ENCODE measurements at places on chromosomes 13 and 19.

- peak; percentile 13 for DNase-seq
Observed at GRCh38 chr19:35404879-35405622, 34.2 kb downstream of the GPR42 start.

DNA sequence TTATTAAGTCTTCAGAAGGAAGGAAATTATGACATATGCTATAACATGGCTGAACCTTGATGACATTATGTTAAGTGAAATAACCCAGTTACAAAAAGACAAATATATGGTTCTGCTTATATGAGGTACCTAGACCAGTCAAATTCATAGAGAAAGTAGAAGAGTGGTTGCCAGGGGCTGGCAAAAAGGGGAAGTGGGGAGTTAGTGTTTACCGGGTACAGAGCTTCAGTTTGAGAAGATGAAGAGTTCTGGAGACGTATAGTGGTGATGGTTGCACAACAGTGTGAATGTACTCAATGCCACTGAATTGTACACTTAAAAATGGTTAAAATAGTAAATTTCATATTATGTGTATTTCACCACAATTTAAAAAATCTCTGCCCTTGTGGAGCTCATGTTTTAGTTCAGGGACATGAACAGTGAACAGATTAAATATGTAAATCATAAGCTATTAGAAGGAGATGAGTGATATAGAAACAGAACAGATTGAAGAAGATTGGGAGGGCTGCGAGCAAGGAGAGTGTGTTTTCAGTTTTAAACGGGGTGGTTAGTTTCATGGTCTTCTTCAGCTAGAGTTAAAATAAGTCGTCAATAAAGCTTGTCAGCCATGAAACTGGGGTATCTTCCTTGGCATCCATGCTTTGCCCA, 355.2 kb downstream of the KCNRG start:
- DNase-seq, result peak; percentile 67

GRCh38 chr19:48598996-48599700, 7.4 kb upstream of the SPACA4 start:
- no peak for DNase-seq

DNA sequence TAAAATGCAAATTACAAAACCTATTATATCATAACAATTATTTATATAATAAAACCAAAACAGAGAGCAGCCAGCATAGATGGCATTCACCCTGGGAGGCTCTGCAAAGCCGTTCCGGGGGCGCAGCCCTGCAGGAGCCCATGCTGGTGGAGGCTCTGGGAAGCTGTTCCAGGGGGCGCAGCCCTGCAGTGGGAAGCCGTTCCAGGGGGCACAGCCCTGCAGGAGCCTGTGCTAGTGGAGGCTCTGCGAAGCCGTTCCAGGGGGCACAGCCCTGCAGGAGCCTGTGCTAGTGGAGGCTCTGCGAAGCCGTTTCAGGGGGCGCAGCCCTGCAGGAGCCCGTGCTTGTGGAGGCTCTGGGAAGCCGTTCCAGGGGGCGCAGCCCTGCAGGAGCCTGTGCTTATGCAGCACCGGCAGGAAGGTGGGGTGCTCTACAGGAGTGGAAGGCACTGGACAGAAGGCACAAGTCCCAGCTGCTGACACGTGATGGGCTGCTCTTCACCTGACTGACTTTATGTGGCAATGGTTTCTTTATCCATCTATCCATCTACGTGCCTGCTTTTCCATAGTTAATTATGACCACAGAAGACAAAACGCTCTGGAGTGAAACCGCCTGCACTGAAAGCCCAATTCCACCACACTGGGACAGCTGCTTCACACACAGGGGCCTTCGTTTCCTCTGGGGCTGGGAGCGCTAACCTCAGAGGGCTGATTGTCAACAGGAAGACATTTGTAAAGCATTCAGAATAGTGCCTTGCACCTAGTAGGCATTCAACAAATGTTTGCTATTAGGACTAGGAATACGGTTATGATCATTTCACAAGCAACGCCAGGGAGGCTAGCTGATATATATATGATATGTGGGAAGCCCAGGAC, 23.7 kb downstream of the PCID2 start:
- DNase-seq, result no peak
